SK-N-DZ (cell line): ENCODE measurements at places on chromosomes 13 and 19.

- DNase-seq = no peak
These were observed 38.2 kb upstream of the TUBGCP3 start for GRCh38 chr13:112626124-112626523.

GRCh38 chr13:23020246-23020843 lies 160.4 kb upstream of the SGCG start:
- peak; percentile 65 for DNase-seq

DNA sequence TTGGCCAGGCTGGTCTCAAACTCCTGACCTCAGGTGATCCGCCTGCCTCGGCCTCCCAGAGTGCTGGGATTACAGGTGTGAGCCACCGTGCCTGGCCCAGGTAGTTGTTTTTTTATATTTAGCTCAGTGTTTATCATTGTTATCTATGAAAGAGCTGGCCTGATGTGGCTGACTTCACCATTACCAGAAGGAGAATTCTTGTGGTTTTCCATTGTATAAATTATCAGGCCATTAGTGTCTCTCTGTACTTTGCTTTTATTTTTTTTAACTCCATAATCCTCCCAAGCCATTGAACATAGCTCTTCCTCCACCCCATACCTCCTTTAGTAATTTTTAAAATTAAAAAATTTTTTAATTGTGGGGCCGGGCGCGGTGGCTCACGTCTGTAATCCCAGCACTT lies 24.2 kb downstream of the CERS4 start:
- no peak for DNase-seq

- DNase-seq = peak; percentile 69
These were observed at the start of gene LYL1 for GRCh38 chr19:13102666-13103580. Gene LYL1, minus strand, starts transcription at chr19:13102858. Its CDS starts 1,687 bp downstream, at chr19:13101171.

- no peak for DNase-seq
These were observed 2.9 kb upstream of the DCLK1 start for GRCh38 chr13:36133950-36134626.

DNA sequence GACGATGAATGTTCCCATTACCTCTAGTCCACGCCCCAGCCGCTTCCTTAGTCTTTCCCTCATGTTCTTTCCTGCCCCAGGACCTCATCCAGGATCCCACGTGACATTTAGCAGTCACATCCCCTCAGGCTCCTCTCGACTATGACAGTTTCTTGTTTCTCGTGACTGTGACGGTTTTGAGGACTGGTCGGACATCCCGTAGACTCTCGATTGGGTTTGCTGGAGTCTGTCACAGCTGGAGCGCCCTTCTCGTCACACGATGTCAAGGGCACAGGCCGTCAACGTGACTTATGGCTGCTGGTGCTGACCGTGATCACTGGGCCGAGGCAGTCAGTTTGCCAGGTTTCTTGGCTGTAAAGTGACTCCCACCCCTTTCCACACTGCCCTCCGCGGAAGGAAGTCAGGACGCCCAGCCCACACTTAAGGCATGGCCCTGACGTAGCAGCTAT lies 22.8 kb downstream of the ELAVL1 start:
- DNase-seq = no peak

DNA sequence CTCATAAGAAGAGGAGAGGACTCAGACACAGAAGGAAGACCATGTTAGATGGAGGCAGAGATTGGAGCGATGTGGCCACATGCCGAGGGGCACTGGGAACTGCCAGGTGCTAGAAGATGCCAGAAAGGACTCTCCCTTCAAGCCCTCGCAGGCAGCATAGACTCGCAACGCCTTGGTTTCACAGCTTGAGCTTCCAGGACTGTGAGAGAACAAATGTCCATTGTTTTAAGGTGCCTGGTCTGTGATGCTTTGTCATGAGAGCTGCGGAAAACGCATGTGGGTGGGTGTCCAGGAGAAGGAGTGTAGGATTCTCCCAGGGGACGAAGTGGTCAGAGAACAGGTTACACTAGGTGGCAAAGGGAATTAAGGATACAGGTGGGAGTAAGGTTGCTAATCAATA lies 125.9 kb upstream of the USP29 start:
- DNase-seq = no peak

DNA sequence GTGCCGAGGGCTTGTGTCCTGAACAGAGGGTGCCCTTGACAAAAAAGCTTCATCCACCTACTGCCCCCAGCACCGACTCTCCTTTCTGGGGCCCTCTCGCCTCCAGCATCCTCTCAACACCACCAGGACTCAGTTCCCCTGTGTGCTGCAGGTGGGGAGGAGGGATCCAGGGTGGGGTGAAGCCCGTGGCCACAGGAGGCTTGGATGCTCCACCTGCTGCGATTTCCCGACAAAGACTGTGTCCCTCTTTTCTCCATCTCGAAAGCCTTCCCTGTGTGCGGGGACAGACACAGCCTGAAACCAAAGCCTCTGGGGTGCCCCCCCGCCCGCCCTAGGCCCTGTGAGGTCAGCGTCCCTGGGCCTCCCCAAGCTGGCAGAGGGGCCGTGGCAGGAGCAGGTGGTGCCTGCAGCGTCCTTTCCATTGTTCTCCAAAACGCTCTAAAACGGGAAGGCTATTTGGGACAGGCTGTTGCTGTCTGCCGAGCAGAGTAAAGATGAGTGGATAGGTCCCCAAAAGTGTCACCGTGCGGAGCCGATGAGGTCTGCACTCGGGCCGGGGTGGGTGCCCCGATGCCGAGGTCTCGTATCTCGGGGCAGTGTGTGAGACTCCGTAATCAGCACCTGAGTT lies 185.7 kb downstream of the PTPRS start:
- DNase-seq = no peak

DNA sequence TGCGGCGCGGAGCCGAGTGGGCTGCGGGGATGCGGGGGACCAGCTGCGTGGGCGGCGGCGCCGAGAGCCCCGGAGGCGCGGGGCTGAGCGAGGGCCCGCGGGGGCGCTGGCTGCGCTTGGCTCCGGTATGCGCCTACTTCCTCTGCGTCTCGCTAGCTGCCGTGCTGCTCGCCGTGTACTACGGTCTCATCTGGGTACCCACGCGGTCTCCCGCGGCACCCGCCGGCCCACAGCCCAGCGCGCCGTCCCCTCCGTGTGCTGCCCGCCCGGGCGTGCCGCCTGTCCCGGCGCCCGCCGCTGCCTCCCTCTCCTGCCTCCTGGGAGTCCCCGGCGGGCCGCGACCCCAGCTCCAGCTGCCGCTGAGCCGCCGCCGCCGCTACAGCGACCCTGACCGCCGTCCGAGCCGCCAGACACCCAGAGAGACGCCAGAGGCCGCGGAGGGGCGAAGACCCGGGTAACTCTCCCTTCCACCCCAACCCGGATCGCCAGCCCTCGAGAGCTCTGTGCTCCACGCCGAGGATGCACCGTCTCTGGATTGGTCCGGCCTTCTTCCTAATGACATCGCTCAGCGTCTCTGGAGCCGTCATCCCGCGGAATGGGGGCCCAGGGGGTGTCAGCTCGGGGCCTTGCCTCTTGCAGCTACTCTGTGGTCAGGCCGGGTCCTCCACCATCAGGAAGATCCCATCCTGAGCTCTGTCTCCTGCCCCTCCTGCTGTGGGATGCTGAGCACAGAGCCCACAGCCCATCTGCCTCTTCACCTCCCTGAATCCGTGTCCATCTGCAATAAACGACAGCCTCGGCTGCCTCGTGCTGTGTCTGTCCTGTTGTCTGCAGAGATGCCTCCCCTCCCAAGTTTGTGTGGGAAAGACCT lies 441 bp downstream of the INAFM1 start:
- DNase-seq = peak; percentile 21

DNA sequence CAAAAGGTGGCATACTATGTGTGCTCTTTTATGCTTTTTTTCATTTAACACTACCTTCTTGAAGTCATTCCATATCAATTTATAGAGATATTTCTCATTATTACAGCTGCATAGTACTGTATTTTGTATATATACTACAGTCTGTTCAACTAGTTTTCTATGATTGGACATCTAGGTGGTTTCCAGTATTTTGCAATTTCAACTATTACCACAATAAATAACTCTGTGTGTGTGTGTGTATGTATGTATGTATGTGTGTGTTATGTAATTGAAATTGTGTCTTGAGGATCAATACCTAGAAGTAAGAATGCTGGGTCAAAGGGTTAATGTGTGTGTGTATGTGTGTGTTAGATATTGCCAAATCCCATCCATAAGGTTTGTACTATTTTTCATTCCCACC lies 7.0 kb downstream of the LPAR6 start:
- no peak for DNase-seq

- DNase-seq = no peak
These were observed 1193.7 kb downstream of the EFNB2 start for GRCh38 chr13:105341758-105342157.

DNA sequence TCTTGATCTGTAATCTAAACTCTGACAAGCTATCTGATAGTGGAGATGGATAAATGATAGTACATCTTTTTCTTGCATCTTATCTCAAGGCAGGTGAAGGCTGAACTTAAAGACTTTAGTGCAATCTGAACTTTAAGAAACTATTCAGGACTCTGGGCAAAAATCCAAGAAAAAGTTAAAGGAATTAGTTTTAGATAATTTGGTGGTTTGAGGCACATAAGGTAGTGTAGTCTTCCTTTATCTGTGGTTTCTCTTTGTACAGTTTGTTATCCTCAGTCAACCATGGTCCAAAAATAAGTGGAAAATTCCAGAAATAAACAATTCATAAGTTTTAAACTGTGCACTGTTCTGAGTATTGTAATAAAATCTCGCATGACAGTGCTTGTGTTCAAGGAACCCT lies 172.9 kb downstream of the UGGT2 start:
- DNase-seq = no peak

DNA sequence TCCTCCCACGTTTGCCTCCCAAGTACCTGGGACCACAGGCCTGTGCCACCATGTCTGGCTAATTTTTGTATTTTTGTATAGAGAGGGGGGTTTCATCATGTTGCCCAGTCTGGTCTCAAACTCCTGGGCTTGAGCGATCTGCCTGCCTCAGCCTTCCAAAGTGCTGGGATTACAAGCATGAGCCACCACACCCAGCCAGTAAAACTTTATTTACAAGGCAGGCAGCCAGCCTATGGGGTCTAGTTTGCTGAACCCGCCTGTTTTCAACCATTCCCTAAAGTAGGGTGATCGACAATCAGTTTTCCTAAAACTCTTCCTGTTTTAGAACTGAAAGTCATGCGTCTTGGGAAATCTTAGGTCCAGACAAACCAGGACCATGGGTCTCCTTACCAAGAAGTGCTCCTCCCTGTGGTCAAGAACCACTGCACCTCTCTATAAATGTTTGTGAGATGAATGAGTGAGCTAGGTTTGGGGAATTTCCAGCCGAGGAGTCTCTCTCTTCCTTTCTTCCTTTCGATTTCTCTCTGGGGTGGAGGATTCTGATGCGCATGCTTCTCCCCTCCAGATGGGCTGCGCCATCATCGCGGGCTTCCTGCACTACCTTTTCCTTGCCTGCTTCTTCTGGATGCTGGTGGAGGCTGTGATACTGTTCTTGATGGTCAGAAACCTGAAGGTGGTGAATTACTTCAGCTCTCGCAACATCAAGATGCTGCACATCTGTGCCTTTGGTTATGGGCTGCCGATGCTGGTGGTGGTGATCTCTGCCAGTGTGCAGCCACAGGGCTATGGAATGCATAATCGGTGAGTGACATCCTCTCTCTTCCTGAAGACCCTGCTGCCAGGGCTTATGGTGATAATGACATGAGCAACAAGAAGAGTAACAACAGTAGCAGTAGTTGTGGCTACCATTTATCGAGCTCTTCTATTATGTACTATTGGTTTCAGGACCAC lies 38.7 kb downstream of the ADGRE1 start:
- DNase-seq = no peak

DNA sequence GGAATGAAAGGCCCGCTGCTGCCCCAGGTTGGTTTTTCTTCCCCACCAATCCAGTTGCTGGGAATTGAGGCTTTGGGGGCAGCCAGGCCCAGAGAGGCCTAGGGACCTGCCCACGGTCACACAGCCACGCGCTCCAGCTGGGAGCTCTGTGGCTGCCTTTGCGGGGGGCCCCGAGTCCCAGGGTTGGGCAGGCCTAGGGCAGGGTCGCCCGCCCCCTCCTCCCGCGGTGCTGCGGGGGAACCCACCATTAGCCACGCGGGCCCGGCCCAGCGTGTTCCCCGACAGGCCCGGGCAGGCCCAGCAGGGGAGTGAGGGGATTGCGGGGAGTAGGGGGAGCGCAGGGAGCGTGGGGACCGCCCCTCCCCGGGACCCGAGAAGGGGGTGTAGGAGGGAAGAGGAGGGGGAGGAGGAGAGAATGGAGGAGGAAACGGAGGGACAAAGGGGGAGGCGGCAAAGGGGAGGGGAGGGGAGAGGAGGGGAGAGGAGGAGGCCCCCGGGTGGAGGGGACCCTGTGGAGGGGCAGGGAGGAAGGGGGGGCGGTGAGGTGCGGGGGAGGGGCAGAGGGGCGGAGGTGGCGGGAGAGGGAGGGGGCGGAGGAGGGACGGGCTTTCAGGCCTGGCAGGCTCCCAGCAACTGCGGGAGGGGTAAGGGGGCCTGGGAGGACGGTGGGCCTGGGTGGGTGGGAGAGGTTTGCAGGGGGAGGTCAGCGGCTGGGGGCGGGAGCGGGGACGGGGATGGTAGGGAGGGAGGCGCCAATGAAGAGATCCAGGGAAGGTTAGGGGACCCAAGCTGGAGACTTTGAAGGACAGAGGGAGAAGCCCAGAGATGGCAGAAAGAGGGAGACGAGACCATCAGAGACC lies 12.9 kb upstream of the TLE2 start:
- DNase-seq = no peak

- DNase-seq = no peak
These were observed 628 bp upstream of the ZNF813 start for GRCh38 chr19:53466726-53467484.
